D721Med (cell line): ENCODE measurements at places on chromosomes 11 and 22.

DNA sequence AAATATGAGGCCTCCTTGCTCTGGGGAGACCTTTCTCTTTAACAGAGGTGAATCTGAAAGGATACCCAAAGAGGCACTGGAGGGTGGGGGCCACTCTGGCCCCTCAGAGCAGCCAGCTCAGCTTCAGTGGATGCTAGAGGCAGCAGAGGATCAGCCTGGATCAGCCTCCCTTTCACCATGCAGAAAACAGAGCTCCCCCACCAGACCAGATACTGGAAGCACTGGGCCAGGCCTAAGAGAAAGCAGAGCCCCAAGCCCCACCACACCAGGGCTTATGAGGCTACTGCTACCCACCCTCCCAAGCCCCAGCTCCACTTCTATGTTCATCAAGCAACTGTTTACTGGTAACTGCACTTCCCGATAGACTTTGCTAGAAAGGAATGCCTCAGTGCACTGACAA lies 4.0 kb upstream of the SLC43A3 start:
- no peak for DNase-seq

- no peak for DNase-seq
Measured at GRCh38 chr22:16953206-16954059, 54.6 kb downstream of the GAB4 start.

GRCh38 chr11:34344410-34344767 lies 13.4 kb downstream of the ABTB2 start:
- no peak for DNase-seq

DNA sequence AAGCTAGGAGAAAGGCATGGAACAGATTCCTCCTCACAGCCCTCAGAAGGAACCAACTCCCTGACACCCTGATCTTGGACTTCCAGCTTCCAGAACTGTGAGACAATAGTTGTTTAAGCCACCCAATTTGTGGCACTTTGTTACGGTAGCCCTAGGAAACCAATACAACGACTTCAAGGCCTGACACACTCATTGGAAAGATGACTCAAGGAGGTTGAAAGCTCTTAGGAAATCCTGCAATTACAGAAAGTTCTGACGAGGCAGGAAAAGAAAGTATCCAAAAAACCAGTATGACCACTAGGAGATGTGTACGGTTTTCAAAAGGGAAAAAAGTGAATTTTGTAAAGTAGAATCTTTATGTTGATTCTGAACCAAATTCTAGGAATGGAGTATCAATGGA lies 161.4 kb downstream of the SWAP70 start:
- DNase-seq = no peak

DNA sequence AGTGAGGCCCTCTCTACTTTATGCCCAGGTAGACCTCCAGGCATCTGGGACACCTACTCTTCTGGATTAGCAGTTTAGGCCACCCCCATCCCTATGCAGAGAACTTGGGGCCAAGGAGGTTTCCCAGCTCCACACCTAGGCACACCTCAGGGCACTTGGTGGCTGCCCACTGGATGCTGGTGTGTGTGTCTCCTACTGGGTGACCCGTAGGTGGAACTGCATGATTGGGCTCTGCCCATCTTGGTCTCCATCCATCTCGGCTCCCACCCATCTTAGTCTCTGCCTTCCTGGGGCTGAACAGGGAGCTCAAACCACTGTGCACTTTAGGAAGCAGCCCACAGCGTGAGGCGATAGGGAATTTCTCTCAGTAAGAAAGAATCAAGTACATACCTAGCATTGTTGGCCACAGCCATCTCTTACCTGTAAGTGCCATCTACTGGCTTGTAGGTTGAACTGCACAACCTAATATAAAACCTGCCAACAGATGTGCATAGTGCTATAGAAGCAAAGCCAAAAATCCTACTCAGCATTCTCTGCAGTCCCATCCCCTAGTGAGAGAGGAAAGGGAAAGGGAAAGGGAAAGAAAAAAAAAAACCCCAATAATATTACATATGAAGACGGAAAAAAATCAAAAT lies 61.6 kb upstream of the PTPN5 start:
- DNase-seq = no peak

- DNase-seq = no peak
Measured at GRCh38 chr11:106021181-106021966, 666 bp downstream of the MSANTD4 start.

- no peak for DNase-seq
Measured at GRCh38 chr11:44556735-44557409, 8.6 kb upstream of the CD82 start.

- no peak for DNase-seq
Measured at GRCh38 chr11:15248749-15249148, 134.0 kb downstream of the INSC start.
